Fibroblast of villous mesenchyme (primary cell): ENCODE measurements at places on chromosomes 11 and 22. TPM values are rescaled to one million over a fixed set of nuclear protein-coding genes. Genes with fewer than 3 reads are reported as not detected.
A peak's percentile ranks its signal among the peaks of the same experiment; 100 is the strongest.

- DNase-seq: no peak
Measured at GRCh38 chr11:18329196-18329870, 7.0 kb downstream of the GTF2H1 start.

- DNase-seq: no peak
Measured at GRCh38 chr11:831118-831864, 1.5 kb upstream of the CD151 start.

GRCh38 chr11:10906521-10906920, 48.7 kb upstream of the ZBED5 start:
- peak; percentile 44 for DNase-seq

- no peak for DNase-seq
Measured at GRCh38 chr11:31110830-31111229, 258.7 kb downstream of the DCDC1 start.

DNA sequence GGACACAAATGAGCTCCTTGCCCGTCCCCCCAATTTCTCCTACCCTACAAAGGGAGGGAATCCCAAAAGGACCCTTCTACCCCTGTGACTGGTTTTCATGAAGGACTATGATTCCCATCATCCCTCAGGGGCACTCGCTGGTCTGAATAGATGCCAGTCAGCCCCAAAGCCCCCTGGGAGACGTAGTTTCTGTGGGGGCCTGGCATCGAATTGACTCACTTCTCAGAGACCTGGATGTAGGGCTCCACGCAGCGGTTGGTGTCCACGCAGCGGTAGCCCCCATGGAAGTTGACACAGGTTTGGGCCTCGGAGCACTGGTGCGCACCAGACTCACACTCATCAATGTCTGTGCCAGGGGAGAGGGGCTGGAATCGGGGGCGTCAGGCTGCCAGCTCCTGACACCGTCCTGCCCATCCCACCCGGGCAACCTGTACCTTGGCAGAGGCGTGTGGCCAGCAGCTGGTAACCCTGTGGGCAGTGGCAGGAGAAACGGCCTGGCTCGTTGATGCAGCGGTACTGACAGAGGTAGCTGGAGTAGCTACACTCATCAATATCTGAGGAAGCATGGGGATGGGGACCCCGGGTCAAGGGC, 4.4 kb downstream of the EFEMP2 start:
- no peak for DNase-seq

DNA sequence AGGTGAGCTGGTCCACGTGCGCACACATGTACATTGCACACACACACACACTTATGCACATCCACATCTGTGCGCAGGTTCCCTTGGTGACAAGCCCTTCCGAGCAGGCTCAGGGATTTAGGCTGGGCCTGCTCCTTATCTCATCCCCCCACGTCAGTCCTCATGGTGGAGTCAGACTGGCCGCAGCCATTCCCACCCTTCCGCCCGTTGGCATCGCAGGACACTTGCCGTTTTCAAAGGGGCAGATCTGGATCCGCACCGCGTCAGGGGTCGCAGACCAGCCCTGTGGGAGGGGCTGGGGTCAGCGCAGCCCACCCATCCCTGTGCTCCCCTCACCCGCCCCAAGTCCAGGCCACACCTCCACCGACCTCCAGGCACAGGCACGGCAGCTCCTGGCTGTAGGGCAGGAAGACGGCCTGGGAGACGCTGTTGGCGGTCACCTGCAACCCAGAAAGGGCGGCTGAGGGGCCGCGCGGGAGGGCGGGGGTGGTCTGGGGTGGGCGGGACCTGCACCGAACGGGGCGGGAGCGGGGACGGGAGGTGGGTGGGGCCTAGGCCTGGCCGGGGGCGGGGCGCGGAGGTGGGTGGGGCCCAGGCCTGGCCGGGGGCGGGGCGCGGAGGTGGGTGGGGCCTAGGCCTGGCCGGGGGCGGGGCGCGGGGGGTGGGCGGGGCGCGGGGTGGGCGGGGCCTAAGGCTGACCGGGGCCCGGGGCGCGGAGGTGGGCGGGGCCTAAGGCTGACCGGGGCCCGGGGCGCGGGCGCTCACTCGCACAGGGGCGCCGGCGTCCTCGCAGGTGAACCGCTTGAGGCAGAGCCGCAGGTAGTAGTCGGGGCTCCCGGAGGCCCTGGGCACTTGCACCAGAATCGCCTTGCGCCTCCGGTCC, 13.3 kb downstream of the IL17REL start:
- DNase-seq: no peak

- DNase-seq: peak; percentile 91
Measured at GRCh38 chr22:31244046-31244942, 32.2 kb downstream of the LIMK2 start.

- peak; percentile 80 for DNase-seq
Measured at GRCh38 chr11:28529540-28530410, 421.6 kb downstream of the METTL15 start.

The RGL4 gene
- total RNA-seq: not detected in 2 replicates

The OR51B2 gene
- not detected in 2 replicates for total RNA-seq

The MAPK12 gene
- total RNA-seq: 39.3 and 42.7 TPM in 2 replicates
